ENCODE measurements at places on chromosomes 11 and 22. TPM values are rescaled to one million over a fixed set of nuclear protein-coding genes. Genes with fewer than 3 reads are reported as not detected.

- H3K36me3 ChIP-seq = no peaks in the 10 kb centered on the region
- DNase-seq = no peak
- H3K27me3 ChIP-seq = no peaks in the 10 kb centered on the region
- H3K27ac ChIP-seq = no peak overlapping the region
Observed at GRCh38 chr22:44129619-44129976, 51.1 kb upstream of the PARVG start.

DNA sequence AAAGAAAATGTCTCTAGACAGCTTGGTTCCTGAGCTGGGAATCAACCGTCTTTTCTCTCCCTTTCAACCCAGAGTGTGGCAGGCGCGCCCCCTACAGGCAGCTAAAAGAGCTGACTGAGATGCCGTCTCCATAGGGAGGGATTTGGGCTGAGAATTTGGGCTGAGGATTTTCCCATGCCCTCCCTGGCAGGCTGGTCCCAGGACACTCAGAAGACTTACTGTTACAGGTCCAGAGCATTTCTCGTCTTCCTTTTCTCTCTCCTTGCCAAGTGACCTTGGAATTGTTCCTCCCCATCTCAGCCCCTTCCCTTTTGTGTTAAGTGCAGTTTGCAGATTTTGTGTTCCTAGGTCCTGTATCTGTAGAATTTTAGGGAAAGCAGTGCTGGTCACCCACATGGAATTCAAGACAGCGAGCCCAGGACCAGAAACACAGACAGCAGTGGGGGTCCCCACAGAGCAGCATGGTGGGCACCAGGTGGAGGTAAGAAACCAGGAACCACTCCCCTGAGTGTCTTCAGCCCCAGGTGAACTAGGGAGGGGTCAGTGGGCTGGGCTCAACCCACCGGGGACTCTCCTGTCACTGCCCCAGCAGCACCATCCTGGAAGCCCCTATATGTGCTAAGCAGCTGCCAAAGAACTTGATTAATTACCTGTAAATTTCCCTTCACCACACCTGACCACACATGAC lies 9.9 kb upstream of the IGLL5 start:
- H3K36me3 ChIP-seq = no peaks in the 10 kb centered on the region
- H3K27me3 ChIP-seq = no peaks in the 10 kb centered on the region
- peak; percentile 30 for DNase-seq
- H3K27ac ChIP-seq = no peak overlapping the region

DNA sequence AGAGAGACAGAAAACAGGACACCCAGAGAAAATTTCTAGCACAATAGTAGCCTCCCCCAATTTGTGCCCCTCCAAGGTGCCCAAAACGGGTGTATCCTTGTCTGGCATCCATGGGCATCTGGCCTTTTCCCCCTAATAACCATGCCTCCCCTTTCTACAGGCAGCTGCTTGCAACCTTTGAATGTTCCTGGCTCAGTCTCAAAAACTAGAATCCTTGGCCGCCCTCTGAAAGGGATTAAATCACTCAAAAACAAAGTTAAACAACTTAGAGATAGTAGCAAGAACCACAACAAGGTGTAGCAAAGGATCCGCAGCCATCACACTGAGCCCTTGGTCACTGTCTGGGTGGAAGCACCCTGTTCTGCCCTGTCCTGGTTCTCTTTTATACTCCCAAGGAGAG lies 105.6 kb downstream of the MN1 start:
- no peaks in the 10 kb centered on the region for H3K36me3 ChIP-seq
- H3K27me3 ChIP-seq = no peaks in the 10 kb centered on the region
- H3K27ac ChIP-seq = no peak overlapping the region
- no peaks in the 10 kb centered on the region for H3K4me1 ChIP-seq
- DNase-seq = no peak
- no peak overlapping the region for H3K4me3 ChIP-seq

GRCh38 chr22:48483764-48484528 lies 1343.7 kb downstream of the BRD1 start:
- H3K4me3 ChIP-seq = no peak overlapping the region
- H3K27ac ChIP-seq = no peak overlapping the region
- no peaks in the 10 kb centered on the region for H3K27me3 ChIP-seq
- no peak for DNase-seq
- H3K4me1 ChIP-seq = no peaks in the 10 kb centered on the region

GRCh38 chr11:2471048-2471803 lies 26.4 kb downstream of the KCNQ1 start:
- H3K27ac ChIP-seq = no peak overlapping the region
- peaks cover 4% of the 10 kb centered on the region for H3K4me1 ChIP-seq
- no peaks in the 10 kb centered on the region for H3K27me3 ChIP-seq
- H3K36me3 ChIP-seq = no peaks in the 10 kb centered on the region
- no peak for DNase-seq

- no peaks in the 10 kb centered on the region for H3K36me3 ChIP-seq
- no peak overlapping the region for H3K4me3 ChIP-seq
- DNase-seq = no peak
- no peaks in the 10 kb centered on the region for H3K27me3 ChIP-seq
- H3K27ac ChIP-seq = no peak overlapping the region
Observed at GRCh38 chr11:103637295-103637694, 399.1 kb upstream of the DDI1 start.

GRCh38 chr22:32042924-32043323 lies at the start of gene SLC5A1:
SLC5A1 (plus strand) TSS chr22:32043261; CDS start chr22:32043282, 21 bp downstream.
- no peaks in the 10 kb centered on the region for H3K36me3 ChIP-seq
- H3K4me1 ChIP-seq = no peaks in the 10 kb centered on the region
- no peak within 1 kb of the TSS for H3K27ac ChIP-seq
- H3K27me3 ChIP-seq = no peaks in the 10 kb centered on the region
- no peak within 1 kb of the TSS for H3K4me3 ChIP-seq
- DNase-seq = peak; percentile 41

DNA sequence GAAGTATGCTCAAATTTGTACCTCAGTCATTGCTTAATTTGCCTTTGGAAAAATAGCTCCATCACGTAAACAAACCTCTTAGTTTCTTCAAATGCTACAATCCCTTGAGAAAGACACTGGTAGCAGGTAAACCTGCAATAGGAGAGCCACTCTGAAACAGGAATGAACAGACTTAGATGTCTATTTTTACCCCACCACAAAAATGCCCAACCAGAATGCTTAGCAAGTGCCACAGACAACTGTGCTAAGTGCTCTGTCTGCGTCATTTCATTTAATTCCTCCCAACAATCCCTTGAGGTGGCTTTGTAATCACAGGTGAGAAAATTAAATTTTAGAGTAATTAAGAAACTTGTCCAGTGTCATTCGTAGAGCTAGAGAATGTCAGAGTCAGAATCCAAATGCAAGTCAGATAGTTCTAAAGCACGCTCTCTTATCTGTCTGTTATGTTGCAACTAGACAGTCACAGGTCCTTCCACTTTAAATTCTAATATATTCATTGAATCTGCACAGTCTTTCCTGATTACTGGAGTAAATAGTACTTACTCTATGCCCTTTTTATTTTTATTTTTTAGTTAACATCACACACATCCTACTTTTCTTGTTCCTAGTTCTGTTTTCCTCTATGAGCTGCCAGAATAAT lies 89.0 kb upstream of the GRIA4 start:
- H3K36me3 ChIP-seq = no peaks in the 10 kb centered on the region
- no peak overlapping the region for H3K27ac ChIP-seq
- H3K27me3 ChIP-seq = no peaks in the 10 kb centered on the region
- no peak overlapping the region for H3K4me3 ChIP-seq
- no peak for DNase-seq

- peak overlapping the region; percentile 72 for H3K27ac ChIP-seq
- peak; percentile 18 for DNase-seq
- no peaks in the 10 kb centered on the region for H3K27me3 ChIP-seq
- H3K4me3 ChIP-seq = no peak overlapping the region
- peaks cover 54% of the 10 kb centered on the region for H3K4me1 ChIP-seq
Observed at GRCh38 chr11:19366992-19367709, 126.4 kb upstream of the E2F8 start.

DNA sequence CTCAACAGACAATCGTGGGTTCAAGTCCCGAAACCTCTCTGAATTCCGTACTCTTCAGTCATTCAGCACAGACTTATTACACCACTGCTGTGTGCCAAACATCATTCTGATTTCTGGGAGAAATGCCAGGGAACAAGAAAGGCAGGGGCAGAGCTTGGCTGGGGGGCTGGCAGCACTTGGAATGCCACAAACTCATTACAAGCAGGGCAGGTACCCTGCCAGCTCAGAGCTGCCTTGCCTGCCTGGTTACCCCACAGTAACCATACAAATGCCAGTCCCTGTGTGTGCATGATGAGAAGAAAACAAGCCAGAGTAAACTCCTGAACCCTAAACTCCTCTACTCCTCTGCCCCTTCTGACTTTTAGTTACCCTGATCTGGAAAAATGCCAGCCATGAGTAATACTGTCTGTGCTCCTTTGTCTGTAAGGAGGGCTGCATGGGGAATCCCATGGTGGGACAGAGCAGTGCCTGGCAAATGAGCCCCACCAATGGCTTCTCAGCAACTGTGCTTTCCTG lies 6.9 kb upstream of the RAD9A start:
- H3K27ac ChIP-seq = no peak overlapping the region
- DNase-seq = peak; percentile 94
- peaks cover 6% of the 10 kb centered on the region for H3K4me1 ChIP-seq
- H3K27me3 ChIP-seq = no peaks in the 10 kb centered on the region

GRCh38 chr22:38173641-38173906 lies 8.1 kb downstream of the PLA2G6 start:
- H3K36me3 ChIP-seq = no peaks in the 10 kb centered on the region
- DNase-seq = no peak
- H3K4me1 ChIP-seq = peaks cover 42% of the 10 kb centered on the region
- H3K27me3 ChIP-seq = no peaks in the 10 kb centered on the region

DNA sequence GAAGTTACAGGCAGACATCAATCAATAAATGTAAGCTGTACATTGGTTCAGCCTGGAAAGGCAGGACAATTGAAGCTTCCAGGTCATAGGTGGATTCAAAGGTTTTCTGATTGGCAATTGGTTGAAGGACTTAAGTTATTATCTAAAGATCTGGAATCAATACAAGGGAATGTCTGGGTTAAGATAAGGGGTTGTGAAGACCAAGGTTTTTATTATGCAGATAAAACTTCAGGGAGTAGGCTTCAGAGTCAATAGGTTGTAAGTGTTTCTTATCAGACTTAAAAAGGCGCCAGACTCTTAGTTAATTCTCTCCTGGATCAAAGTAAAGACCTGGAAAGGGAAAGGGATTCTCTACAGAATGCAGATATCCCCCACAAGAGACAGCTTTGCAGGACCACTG lies 935.4 kb downstream of the TBC1D22A start:
- H3K36me3 ChIP-seq = no peaks in the 10 kb centered on the region
- DNase-seq = no peak
- no peaks in the 10 kb centered on the region for H3K4me1 ChIP-seq
- no peak overlapping the region for H3K4me3 ChIP-seq
- H3K27me3 ChIP-seq = no peaks in the 10 kb centered on the region

GRCh38 chr11:59783632-59784090 lies 26.9 kb downstream of the MRPL16 start:
- no peak overlapping the region for H3K4me3 ChIP-seq
- no peaks in the 10 kb centered on the region for H3K36me3 ChIP-seq
- no peak overlapping the region for H3K27ac ChIP-seq
- no peaks in the 10 kb centered on the region for H3K4me1 ChIP-seq

DNA sequence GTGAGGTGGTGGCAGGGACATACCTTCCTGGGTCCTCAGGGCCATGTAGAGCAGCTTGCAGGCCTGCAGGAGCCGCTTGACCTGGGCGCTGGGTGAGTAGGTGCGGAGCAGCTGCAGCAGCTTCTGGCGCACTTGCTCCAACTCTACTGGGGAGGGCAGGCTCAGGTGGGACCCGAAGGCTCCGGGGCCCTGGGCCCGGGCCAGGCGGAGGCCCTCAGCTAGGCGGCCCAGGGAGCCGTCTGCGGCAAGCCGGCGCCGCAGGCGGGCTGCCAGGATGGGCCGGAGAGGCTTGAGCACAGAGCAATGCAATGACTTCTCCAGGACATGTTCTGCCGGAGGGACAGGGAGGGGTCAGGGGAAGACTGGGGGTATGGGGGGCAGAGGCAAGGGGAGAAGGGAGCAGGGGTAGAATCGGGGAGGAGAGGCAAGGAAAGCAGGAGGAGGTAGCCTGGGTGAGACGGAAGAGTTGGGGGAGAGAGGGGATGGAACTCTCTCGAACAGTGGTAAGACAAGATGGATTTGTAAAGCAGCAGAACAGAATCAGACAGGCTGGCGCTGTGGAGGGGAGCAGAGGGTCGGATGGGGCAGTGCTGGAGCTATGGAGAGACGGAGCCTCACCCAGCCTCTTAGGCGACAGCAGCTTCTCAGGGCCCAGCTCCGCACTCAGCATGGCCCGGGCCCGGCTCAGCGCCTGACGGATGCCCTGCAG lies 2.2 kb downstream of the RIN1 start:
- peaks cover 24% of the 10 kb centered on the region for H3K4me1 ChIP-seq
- no peaks in the 10 kb centered on the region for H3K27me3 ChIP-seq
- no peak overlapping the region for H3K4me3 ChIP-seq
- DNase-seq = no peak

DNA sequence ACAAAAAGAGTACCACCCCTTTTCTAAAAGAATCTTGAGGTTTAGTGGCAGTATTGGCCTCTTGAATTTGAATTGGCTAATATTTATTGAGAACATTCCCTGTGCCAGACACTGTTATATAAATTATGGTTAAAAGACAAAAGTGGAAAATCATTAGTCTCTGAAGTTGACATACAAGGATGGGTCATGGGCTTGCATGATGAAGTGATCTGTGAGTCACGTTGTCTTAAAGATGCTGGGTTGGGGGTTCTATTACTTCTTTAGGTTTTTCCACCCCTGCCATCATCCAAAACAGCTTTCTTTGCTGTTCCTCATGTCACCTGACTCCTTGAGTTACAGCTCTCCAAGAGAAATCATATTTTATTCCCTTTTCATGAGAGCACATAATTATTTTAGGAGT lies 85.0 kb downstream of the CD44 start:
- H3K36me3 ChIP-seq = no peaks in the 10 kb centered on the region
- DNase-seq = no peak
- H3K27me3 ChIP-seq = no peaks in the 10 kb centered on the region

DNA sequence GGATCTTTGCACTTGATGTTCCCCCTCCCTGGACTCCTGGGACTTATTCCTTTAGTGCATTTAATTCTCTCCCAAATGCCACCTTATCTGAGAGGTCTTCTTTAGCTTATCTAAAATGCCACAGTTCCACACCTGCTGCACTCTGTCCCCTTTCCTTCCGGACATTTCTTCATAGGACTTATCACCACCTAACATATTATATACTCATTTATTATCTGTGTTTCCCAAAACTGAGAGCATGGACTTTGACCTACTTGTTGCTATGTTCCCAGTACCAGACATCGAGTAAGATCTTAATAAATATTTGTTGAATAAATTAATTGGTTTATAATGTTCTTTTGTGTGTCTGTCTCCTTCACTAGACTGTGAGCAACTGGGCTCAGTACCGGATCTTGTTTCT lies 585.3 kb downstream of the INSC start:
- no peak for DNase-seq
- H3K36me3 ChIP-seq = no peaks in the 10 kb centered on the region
- no peak overlapping the region for H3K4me3 ChIP-seq
- no peak overlapping the region for H3K27ac ChIP-seq

GRCh38 chr11:111336582-111337256 lies 38.4 kb downstream of the POU2AF3 start:
- no peak overlapping the region for H3K4me3 ChIP-seq
- H3K36me3 ChIP-seq = no peaks in the 10 kb centered on the region
- no peak for DNase-seq
- H3K27ac ChIP-seq = no peak overlapping the region

Gene CCDC116
- total RNA-seq = 0.89 TPM

Gene CCDC34
- total RNA-seq = 4.0 TPM

Gene OR8J1
- total RNA-seq = not detected

Gene MYO18B
- total RNA-seq = not detected

Gene SCGB1D2
- total RNA-seq = not detected
